ENCODE measurements at places on chromosomes 7 and 10.

- no peak for DNase-seq
Measured at GRCh38 chr10:123906296-123906695, 14.7 kb upstream of the CPXM2 start.

DNA sequence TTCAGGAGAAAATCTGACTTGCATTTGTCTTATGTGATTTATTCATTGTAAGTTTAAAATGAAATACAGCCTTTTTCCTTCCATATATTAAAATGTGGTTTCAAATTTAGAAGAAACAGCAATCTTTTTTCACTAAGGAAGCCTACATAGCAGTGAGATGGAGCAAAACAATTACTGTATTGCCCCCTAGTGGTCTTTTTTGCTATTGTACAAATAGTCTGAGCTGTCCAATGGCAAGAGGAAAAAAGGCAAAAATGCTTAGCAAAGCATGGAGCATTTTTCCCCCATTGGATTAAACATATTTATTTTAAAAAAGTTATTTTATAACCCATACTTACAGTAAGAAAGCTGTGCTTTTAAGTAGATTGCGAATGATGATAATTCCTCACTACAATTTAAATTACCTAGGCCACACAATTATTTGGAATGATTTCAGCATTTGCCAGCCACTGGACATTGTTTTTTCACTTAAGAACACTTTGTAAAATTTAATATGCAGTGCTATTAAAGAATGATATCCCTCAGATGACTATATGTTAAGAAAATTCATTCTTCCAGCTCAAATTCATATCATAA lies 119.5 kb downstream of the CPED1 start:
- DNase-seq, result peak; percentile 83

- no peak for DNase-seq
Measured at GRCh38 chr7:127390186-127390816, 2.2 kb downstream of the ZNF800 start.

DNA sequence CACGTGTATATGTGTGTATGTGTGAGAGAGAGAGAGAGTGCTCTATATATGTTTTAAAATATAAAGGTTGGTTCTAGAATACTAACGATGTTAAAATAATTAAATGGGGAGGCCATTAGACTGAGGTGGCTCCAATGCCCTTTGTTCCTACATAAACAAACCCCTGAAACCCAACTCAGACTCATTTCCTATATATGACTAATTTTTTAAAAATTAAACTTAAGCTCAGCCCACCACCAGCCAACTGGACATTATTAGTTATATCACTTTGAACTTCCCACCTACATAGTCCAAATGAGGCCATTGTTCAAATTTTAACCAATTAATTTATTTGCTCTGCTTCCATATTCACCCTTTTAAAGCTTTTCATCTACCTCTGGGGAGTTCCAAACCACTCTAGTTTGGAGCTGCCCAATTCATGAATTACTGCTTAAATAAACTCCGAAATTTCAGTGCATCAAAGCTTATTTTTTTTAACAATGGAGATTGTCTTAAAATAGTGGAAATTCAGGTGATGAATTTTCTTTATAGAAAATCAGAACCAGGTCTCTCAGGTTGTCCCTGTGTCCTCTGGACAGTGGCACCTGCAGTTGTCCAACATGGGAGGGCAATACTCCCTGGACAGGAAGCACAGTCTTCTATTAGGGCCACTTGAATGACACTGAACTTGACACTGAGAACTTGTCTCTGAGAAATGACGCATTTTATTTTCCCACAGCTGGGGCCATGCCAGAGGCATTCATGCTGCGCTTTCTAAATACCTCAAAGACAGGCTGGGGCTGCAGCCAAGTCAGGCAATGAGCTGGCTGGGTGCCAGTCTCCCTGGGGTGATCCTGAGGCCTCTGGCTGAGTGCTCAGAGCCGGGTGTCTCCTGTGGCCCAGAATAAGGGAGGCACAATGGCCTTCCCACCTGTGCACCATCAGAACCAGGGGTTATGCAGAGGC lies 109.5 kb upstream of the TMEM72 start:
- DNase-seq, result no peak

DNA sequence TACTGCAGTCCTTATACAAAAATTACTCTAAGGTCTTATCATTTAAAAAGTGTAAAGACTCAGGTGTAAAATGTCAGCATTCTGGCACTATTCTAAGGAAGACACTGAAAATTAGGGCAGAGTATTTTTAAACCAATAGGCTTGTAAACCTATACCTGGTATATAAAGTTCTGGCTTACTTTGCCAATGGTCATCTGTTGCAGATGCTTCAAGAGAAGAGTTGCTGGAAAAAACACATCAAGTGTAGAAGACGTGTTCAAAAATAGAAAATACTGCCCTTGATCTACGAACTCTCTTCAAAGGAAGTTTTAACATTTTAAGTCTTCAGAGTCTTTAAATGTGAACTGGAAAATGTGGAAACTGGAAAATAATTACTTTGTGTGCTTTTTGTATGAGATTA lies 23.9 kb downstream of the NT5C3A start:
- no peak for DNase-seq

GRCh38 chr10:69515699-69516259 lies 57.4 kb downstream of the NEUROG3 start:
- DNase-seq, result peak; percentile 86

DNA sequence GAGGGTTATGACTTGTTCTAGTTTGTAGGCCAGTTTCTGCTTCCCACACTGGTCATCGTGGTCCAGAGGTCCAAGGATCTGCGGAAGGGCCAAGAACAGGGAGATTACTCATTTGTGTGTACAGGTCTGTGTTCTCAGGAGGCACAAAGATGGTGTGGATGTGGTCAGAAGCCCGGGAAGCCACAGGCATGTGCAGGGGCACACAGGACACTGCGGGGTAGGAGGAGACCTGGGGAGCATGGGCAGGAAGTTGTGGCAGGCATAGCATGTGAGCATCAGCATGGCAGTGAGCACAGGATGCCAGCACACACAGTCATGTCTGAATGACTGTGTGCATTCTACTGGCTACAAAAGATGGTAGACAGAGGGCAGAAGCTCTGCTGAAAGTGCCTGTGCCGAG lies 445.8 kb downstream of the PLXNA4 start:
- no peak for DNase-seq

DNA sequence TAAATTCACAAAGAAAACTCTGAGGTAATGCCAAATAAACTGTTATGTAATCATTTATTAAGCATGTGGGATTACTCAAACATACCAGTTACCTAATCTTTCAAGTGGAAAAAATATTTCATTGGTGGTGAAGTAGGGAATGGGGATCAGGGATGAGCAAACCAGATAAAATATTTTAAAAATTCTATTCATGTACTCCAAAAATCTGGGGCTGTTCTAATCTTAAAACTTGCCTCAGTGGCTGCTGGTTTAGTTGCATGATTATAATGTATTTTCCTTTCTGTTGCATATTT lies 19.5 kb downstream of the LMOD2 start:
- no peak for DNase-seq

GRCh38 chr7:138075350-138075749 lies 909 bp upstream of the AKR1D1 start:
- no peak for DNase-seq

GRCh38 chr7:96311967-96312366 lies 9.9 kb downstream of the SLC25A13 start:
- no peak for DNase-seq

DNA sequence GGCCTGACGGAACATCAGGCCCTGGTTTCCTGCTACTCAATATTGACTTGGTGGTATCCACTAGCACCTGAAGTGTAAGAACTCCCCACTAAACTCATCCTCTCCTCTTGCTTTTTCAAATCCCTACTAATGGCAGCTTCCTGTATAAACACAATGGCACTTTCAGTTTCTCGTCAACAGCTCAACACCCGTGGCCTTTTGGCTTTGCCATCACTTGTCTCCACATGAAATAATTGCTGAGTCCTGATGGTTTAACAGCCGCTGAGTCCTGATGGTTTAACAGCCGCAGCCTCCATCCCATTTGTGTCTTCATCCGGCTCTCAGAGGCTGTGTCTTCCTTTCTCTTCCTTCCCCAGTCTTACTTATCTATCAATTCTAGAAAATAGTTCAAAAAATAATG lies 261.4 kb upstream of the PITRM1 start:
- DNase-seq, result no peak

DNA sequence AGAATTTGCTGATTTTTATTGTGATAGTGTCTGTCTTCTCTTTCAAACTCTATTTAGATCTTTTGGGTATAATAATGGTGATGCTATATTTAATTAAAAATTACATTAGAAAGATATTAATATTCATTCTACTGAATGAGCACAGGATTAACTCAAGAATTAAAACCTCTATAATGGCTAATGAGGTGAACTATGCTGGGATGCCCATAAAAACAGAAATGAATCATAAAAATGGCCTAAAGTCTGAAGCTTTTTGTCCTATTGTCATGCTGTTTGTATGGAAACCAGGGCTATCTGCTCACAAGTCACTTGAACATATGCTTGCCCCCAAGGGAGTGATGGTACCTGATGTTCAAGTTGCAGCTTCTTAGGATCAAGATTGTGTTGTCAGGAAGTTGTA lies 76.2 kb upstream of the ICA1 start:
- no peak for DNase-seq

DNA sequence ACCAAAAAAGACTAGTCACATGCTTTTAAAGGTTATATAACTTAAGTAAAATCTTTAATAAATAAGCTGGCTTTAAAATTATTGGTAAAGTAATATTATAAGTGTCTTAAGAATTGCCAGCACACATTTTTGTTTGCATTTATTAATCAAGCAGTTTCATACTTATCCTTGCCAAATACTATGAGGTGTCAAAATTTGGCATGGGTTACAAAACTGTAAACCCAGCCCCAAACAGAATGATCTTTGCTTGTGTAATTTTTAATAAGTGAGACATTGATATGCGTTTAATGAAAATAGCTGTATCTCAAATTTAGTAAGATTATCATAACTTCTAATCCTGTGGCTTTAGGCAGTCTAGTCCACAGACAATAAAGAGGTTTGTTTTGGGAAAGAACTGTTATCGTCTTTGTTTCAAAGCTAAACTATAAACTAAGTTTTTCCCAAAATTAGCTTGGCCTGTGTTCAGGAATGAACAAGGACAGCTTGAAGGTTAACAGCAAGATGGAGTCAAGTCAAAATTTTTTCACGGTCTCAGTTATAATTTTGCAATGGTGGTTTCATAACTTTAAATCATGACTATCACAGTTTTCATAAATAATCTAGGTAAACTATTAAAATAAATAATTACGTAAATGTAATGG lies 72.8 kb downstream of the ST8SIA6 start:
- no peak for DNase-seq

GRCh38 chr10:17326377-17326776 lies 98.3 kb downstream of the VIM start:
- no peak for DNase-seq

DNA sequence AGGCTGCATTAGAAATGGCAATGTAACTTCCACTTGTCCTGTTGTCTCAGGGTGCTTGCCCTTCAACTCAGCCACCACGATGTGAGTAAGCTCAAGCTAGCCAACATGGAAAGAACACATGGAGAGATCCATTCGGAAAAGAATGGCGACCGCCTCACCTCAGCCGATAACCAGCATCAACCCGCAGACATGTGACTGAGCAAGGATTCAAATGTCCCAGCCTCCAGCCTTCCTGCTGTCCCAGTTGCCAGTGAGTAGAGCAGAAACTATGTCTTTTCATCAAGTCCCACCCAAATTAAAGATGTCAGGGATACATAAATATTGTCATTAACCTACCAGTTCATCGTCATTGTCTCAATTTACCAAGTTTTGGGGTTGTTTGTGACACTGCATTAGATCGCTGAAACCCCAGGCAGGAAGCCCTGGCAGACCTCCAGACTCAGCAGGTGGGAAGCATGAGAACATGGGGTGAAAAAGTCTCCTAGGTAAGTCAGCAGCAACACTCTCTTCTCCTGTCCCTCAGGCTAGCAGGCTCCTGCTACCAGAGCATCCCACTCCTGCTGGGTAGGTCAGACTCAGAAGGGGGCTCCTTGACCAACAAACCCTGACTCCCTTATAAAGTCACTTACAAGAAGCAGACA lies 67.0 kb downstream of the OSBPL3 start:
- no peak for DNase-seq

GRCh38 chr7:85336086-85336485 lies 149.2 kb upstream of the SEMA3D start:
- DNase-seq, result no peak

DNA sequence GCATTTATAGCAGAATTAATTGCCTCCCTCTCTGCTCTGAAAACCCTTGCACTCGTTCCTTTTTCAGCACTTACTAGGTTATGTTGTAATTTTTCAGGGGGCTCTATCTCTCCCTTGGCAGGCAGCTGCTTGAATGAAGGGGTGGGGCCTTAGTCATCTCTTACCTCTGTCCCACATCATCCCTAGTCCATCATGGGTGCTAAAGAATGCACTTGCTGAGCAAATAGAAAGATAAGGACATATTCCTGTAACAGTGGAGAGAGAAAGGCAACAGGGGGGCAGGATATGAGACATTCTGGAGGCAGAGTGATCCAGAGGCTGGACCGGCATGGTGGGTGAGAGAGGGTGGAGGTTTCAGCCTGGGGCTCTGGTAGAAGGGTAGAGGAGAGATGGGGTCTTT lies 60.0 kb downstream of the MINDY4 start:
- no peak for DNase-seq

GRCh38 chr7:100632951-100633717 lies 8.2 kb downstream of the TFR2 start:
- peak; percentile 71 for DNase-seq

DNA sequence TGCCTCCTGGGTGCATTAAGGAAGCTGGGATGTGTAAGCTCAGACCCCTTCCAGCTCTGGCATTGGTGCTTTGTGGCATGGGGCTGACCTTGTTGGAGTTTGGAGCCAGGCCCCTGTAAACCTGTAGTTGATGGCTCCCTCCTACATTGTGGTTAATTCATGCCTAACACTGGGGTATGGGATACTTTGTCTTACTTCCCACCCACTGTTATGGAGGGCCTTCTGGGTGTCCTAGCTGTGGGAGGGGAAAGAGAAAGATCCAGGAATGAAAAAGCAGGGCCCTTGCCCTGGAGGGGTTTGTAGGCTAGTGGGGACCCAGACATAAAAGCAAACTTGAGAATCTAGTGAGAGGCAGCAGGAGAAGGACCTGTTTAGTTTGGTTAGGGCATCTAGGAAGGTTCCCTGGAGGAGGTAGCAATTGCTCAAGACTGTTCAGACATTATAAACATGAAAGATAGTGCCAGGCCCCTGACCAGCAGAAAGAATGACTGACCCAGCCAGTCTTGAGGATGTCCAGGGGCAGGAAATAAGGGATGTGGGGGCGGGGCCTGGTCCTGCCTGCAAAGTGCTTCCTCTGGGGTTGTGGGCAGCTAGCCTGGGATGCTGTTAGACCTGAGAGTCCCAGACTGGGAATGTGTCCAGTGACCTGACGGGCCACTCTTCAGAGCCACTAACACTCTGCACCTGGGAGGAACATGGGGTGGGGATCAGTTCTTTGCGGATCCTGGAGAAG lies 6.6 kb downstream of the ADAMTS14 start:
- no peak for DNase-seq

DNA sequence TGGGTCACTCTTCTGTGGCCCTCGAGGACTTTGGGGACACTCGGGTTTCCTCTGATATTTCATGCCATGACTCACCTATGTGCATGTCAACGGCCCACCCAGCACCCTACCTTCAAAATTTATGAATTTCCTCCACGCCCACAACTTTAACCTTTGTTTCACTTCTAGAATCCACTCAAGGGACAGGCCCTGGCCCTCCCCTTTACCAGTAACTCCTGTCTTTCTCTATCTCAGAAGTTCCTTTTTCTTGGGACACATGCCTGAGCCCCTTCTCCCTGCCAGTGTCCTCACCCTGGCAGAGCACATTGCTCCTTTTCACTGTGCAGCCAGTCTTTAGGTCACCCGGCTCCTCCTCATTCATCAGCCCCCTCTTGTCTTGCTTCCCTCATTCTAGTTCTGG lies 282.5 kb upstream of the KLF6 start:
- DNase-seq, result peak; percentile 61

GRCh38 chr7:133744451-133744850 lies 382.7 kb upstream of the LRGUK start:
- no peak for DNase-seq
